ENCODE measurements at places on chromosomes 13 and 19.
A peak's percentile ranks its signal among the peaks of the same experiment; 100 is the strongest.

GRCh38 chr19:48755084-48755641 lies at the start of gene FGF21:
Gene FGF21 (plus strand): TSS chr19:48755524. CDS start chr19:48756237, 713 bp downstream.
- DNase-seq = no peak

DNA sequence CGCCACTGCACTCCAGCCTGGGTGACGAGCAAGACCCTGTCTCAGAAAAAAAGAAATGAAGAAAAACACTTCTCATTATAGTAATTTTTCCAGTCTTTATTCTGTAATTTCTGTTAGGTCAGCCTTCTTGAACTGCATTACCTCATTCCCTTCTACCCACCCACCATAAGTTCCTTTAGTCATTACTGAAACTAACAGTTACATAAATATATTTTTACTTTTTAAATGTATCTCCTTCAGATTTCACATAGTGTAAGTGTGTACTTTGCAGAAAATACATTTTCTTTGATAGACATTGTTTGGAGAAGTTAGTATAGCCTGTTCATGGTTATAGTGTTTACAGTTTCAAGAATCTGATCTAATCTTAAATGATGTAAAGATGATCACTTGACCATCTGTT lies 31.7 kb upstream of the KCTD4 start:
- DNase-seq = no peak

DNA sequence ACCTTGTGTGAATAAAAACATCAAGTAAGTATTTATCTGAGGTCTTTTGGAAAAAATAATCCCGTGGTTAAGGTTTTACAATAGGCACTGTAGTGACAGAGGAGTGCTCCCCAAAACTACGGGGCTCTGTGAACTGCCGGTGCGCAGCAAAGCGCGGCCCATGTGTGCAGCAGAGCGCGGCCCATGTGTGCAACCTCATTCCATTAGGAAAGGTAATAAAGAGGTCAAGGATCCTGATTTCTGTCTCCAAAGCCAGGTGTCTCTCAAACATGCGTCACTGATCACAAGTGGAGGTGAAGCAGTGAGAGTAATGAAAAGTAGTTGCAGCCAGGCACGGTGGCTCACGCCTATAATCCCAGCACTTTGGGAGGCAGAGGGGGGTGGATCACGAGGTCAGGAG lies 58.7 kb downstream of the MRPL57 start:
- DNase-seq = no peak

DNA sequence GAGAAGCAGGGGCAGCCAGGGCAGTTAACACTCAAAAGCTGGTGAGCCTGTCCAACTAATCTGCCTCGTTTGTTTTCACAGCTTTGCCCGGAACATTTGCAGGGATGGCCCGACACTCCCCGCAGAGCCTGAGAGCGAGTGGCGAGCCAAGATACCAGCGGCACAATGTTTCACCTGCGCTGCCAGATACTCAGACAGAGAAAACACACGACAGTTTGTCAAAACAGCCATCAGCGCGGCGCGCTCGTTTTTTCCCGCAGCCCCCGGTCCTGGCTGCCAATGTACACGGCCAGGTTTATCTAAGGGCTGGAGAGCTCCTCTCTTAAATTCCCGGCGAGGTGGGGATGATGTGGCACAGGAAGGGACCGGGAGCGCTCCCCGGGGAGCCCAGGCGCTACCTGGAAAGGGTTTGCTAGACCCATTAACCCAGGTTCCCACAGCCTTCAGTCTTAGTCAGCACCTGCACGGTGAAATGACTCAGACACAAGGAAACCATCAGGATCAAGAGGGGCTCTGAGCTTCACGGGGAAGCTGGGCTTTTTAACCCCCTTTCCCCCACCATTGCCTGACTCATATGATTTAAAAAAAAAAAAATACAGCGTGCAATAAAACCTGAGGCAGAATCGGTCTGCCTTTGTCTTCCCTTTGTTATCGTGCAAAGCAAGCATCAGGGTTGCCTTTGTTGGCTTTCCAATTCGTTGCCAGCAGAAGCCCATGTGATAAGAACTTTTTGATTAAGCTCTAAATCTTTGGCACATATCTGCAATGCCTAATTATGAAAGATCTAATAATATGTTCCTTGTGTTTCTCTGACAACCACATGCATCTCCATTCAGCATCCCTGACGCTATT lies 186.2 kb downstream of the EFNB2 start:
- DNase-seq = peak; percentile 64

- no peak for DNase-seq
These were observed 109.0 kb upstream of the HTR2A start for GRCh38 chr13:47005756-47006414.

All from NCI-H1417 treated with DMSO at 0.1 percent for 48 hours (cell line).